ENCODE measurements at places on chromosomes 16 and 17.

DNA sequence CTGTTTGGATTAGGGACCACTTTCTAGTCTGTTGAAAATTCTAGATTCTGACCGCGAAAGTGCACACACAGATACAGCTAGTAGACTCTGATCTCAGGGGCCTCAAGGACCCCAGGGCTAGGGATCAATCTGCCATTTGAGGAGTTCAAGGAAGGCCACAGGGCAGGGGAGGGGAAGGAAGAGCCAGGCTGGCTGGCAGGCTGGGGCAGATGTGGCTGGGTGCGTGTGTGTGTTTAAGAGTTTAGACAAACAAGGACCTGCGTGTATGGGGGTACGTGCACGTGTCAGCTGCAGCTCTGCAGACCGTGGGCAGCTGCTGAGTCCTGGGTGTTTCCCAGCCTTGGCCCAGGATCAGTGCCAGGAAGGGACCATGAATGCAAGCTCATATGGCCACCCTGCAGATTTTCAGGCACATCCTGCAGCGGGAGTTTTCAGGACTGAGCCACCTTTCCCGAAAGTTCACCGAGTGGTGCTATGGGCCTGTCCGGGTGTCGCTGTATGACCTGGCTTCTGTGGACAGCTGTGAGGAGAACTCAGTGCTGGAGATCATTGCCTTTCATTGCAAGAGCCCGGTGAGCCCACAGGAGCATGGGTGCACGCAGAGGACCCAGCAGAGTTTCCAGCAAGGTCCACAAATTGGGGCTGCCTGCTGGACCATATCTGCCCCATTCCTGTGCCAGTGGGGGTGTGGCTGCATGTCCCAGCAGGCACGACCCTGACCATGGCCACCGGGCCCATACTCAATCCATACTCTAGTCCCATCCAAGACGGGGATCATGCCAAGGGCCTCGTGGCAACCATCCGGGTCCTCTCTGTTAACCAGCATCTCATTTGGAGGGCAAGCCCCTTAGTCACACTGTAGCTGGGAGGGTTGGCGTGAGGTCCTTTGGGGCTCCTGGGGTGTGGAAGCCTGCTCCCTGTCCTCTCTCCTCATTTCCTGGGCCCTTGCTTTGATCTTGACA lies 10.6 kb downstream of the TRPV2 start:
- no peak for DNase-seq

DNA sequence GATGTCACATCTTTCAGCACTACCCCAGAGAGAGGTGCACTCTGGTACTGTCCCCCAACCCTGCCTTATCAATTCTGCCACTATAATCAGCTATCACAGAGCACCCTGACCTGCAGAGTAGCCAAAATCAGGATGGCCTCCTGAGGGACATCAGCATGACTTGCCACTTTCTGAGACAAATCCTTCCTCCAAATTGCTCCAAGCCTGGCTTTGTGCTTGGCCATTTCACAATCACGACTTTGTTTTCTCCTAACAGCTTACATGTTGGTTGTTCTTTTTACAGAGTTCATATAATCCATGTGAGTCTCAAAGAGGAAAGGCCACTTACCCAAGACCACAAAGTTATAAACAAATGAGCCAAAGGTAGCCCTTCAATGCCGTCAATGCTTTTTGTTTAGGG lies 449.0 kb upstream of the CDH5 start:
- no peak for DNase-seq

DNA sequence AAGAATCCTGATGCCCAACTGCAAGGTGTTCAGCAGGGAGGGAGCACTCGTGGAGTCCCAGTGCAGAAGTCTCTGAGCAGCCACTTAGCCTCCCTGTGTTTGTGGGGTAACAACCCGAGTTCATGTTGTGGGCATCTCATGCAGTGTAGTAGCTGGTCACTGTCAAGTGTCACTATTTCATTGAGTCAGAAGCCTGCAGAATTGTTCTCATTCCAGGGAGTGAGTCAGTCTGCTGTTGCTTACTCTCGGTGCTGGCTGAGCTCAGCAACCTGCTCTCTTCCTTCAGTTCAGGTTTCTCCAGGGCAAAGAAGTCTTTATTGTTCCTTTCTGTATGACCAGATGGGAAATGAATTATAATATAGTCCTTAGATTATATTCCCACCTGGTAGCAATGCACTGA lies 24.1 kb downstream of the HMOX2 start:
- DNase-seq = no peak

DNA sequence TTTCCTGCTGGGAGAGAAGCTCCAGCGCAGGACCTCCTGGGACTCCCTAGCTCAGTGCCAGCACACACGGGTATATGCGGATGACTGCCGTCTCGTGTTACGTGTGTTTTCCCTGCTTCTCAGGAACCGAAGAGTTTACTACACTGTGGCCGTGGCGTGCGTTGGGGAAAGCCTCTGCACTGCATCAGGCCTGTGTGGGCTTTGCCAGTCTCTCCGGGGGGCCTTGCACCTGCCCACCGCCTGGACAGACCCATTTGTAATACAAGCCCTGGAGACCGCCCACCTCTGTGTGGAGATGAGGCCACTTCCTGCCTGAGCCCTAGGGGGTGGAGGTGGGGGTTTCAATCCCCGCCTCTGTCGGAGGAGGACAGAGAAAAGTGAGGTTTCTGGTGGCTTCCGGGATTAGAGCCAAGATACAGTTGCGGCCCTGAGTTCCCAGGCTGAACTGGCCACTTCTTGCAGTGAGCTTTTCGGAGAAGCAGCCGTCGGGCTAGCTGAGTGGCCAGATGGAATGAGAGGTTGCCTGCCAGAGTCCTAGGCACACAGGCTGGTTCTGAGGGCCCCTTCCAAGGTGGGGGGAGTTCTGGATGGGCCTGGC lies 43.4 kb upstream of the GSE1 start:
- peak; percentile 35 for DNase-seq

DNA sequence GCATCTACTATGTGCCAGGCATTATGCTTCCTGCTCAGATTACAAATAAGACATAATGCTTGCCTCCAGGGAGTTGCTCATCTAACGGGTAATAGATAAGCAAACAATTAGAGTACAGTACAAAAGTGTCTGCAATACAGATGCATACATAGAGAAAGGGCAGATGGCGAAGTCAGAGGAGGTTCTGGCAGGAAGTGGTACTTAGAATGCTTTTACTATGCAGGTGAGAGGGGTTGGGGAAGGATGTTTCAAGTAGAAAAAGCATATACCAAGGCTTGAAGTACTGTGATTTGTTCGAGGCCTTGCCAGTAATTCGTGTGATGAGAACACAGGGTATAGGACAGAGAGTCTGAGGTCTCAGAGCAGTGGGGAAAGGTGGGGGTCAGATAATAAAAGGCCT lies 349.8 kb downstream of the UTP18 start:
- no peak for DNase-seq

DNA sequence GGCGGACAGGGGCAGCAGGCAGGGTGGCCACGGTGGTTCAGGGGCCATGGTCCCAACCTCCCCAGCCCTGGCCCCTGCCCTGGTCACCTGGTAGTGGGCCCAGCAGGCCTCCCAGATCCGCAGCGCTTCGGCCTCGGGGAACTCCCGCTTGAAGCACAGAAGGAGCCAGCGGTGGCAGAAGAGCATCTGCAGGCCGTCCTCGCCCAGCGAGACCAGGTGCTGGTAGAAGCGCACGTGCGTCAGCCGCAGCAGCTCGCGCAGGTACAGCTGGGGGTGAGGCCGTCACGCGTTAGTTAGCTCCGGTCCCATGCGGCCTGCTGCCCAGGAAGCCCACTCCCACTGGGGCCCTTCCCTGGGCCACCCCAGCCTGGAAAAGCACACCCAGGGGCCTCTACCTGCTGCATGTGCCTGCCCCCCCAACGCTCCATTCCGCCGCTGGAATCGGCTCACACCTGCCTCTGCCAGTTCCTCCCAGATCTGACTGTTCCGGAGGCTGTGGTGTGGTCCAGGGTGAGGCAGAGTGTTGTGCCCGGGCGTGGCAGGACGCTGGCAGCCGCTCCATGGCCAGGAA lies 90.8 kb downstream of the TBC1D16 start:
- DNase-seq = peak; percentile 12

DNA sequence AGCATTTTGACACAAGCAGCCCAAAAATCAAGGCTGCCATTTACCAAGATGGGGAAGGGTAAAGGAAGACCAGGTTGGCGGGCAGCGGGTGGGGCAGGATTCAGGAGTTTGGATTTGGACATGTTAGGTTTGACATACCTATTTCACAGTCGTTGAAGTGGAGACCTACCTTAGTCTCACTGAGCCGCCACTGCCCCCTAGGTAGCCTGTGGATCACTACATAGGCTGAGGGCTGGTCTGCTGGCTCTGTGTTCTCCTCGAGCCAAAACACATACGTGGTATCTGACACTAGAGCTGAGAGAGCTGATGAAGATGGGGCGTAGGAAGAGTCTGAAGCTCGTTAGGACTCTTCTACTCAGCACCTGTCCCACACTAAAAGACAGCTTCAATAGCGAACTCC lies 115.1 kb downstream of the HIC1 start:
- no peak for DNase-seq

- DNase-seq = no peak
Observed at GRCh38 chr16:69323415-69323814, 7.0 kb downstream of the PDF start.

- no peak for DNase-seq
Observed at GRCh38 chr16:67327743-67328142, 1.1 kb downstream of the LRRC36 start.

DNA sequence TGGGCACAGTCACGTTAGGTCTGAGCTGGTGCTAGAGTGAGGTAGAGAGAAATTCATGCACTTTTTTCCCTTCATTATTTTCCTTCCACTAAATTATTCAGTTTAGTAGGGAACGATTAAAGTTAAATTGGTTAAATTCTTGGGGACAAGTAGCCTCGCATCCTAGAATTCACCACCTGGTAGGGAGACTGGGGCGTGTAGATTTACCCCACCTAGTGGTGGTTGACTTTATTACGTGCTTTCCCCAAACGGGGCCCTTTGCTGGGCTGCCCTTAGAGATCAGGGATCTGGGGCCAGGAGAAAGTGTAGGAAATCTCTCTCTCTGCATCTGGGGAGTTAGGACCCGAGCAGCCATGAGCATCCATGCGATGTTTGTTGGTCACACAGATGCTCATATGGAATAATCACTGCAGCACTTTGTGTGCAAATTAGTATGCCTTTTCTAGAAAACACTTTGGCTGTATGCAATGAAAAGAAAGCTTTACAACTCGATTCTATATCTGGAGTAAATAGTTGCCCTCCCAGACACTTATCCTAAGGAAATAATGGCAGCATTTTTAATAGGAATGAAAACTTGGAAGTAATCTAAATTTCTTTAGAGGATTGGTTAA lies 107.0 kb downstream of the PLCG2 start:
- no peak for DNase-seq

DNA sequence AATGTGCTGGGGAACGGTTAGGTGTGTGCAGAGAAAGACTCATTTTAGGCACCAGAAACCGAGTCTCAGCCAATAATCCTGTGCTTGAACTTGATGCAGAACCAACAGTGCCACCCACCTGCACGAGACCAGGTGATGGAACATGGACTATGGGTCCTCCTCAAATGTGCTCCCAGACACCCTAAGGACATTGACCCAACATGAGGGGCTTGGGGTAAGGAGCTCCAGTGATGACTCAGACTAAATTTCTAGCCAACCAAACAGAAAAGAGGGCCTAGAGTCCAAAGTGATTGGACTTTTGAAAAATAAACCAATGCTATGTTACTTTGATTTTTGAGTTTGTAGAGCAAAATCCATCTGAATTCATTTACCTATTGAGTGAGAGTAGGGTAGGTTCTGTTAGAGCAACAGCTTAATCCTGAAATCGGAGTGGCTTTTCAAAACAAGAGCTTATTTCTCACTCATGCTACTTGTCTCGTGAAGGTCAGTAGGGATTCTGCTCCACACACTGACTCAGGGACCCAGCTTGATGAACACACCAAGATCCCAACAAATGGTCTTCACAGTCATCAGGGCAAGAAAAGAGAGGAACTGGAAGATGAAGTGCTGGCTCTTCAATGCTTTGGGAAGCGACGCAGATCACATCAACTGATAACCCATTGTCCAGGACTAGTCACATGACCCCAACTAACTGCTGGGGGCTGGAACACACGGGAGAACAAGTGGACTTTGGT lies 21.8 kb downstream of the FAM20A start:
- no peak for DNase-seq

GRCh38 chr17:2690165-2691068 lies 21.1 kb downstream of the CLUH start:
- DNase-seq = no peak

DNA sequence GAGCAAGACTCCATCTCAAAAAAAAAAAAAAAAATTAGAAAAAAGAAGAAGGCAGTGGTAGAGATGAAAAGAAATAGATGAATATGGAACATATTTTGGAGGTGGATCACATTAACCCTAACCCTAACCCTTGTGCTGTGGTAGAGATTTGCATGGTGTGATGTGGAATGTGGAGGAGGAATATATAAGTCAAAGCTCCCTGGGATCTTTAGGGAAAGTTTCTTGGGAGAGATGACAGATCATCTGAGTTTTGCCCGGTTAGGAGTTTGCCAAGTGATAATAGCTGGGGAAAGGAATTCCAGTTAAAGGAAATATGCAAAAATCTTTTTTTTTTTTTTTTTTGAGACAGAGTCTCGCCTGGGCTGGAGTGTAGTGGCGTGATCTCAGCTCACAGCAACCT lies 13.0 kb upstream of the BLMH start:
- DNase-seq = no peak

DNA sequence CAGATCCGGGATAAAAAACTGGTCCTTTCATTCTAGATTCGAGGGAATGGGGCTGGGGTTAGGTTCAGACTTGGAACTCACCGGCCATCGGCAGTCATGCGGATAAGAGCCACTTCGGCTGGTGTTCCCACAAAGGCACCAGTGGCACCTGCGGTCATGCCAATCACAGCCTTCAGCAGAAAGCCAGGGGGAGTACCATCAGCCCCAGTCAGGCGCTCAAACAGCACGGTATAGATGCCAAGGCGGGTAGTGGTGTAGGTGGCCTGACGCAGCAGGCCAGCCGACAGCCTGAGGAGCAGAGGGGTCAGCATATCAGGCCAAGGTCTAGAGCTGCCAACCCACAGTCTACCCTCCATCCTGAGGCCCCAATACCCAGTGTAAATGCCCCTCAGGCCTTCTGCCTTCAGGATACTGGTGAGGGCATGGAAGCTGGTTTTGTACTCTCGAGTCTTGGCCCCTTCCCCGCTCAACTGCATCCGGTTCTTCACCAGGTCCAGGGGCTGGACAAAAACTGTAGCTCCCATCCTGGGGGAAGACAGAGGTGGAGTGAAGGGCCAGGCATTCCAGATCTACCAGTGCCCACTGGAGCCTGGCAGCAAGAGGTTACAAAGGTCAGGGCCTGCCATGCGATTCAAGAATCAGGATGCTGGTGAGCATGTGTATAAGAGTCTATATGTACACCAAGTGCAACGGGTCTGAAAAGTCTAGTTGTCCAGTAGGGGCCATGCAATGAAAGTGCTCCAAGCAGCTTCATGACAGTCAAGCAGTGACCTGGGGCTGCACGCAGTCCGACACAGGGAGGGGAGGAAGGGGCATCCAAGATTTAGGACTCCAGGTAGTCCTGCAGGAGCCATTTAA lies 929 bp downstream of the SLC25A11 start:
- no peak for DNase-seq

GRCh38 chr17:3475251-3475685 lies 529 bp upstream of the ASPA start:
- no peak for DNase-seq
